ENCODE measurements at places on chromosomes 7 and 10.

GRCh38 chr10:131207584-131208532 lies 103.7 kb downstream of the TCERG1L start:
- no peaks in the 10 kb centered on the region for H3K4me1 ChIP-seq
- no peak overlapping the region for H3K4me3 ChIP-seq
- no peaks in the 10 kb centered on the region for H3K27me3 ChIP-seq
- H3K36me3 ChIP-seq: no peaks in the 10 kb centered on the region
- no peak overlapping the region for H3K27ac ChIP-seq

DNA sequence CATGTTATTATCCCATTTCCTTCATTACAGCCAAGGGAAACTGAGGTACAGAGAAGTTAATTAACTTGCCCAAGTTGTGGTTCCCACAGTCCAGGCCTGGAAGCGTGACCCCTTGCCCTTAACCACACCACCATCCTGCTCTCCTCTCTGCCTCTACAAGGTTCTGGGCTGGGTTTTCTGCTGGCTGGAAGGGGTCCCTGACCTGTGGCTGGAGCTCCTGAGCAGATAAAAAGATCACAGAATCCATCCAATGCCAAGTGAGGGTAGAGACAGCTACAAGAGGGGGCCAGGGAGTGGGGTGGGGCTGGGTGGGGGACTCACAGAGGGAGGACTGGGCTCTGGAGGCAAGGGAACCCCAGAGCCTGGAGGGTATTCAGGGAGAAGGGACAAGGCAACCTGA lies 9.7 kb downstream of the ASB10 start:
- no peak overlapping the region for H3K27ac ChIP-seq
- no peaks in the 10 kb centered on the region for H3K4me1 ChIP-seq
- H3K27me3 ChIP-seq: no peaks in the 10 kb centered on the region
- DNase-seq: no peak
- no peak overlapping the region for H3K4me3 ChIP-seq
- no peaks in the 10 kb centered on the region for H3K36me3 ChIP-seq

DNA sequence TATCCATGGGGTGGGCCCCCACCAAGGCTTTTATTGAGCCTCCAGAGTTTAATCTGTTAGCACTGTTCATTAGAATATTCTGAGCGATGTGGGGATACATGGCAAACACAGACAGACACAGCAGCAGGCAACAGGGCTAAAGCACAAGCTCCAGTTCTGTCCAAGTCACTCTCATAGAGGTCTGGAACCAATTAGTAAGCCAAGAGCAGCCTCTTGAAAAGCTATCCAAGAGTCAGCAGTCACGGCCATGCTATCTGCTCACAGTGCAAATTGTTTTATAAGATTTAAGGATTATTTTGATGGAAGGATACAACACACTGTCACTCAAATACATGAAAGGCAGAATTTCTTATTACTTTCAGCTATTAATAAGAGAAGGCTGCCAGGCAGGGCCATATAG lies 86.4 kb upstream of the DGKB start:
- H3K4me1 ChIP-seq: no peaks in the 10 kb centered on the region
- no peak for DNase-seq
- H3K4me3 ChIP-seq: no peak overlapping the region

DNA sequence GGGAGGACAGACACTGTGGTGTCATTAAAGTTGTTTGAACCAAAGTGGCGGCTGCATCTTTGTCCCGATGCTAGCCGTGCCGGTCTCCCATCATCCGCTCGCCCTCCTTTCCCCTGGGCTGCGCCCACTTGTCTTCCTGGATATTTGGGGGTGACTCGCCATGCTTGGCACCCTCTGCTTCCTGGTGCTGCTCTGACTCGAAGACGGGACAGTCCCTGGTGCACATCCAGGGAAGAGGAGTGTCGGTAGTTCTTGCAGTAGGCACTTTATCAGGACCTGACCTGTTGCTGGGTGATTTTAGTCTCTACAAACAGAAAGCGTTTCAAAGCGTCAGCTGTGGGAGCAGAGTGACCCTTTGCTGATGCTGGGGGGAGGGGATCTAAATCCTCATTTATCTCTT lies 68.3 kb upstream of the DNAJB6 start:
- no peaks in the 10 kb centered on the region for H3K27me3 ChIP-seq
- no peak for DNase-seq
- no peak overlapping the region for H3K27ac ChIP-seq
- H3K4me1 ChIP-seq: no peaks in the 10 kb centered on the region
- H3K4me3 ChIP-seq: no peak overlapping the region
- H3K36me3 ChIP-seq: peaks cover 18% of the 10 kb centered on the region

DNA sequence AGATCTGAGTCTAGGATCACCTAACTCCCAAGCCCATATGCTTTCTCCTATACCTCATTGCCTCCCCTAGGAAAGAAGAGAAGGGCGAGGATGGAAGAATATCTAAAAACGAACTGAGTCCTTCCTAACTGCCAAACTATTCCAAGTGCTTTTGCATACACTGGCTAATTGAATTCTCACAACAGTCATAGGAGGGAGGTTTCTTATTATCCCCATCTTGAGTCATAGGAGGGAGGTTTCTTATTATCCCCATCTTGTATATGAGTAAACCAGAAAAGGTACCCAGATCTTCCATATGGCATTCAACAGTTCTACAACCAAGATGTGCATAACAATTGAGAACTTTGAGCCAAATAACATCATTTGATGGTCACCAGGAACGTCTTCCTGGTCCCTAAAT lies 13.1 kb upstream of the FAM204A start:
- H3K4me3 ChIP-seq: no peak overlapping the region
- no peaks in the 10 kb centered on the region for H3K36me3 ChIP-seq
- peaks cover 8% of the 10 kb centered on the region for H3K27me3 ChIP-seq
- H3K27ac ChIP-seq: no peak overlapping the region

- H3K27me3 ChIP-seq: no peaks in the 10 kb centered on the region
- no peak overlapping the region for H3K4me3 ChIP-seq
- no peaks in the 10 kb centered on the region for H3K4me1 ChIP-seq
- H3K27ac ChIP-seq: no peak overlapping the region
These were observed 65.2 kb upstream of the PODXL start for GRCh38 chr7:131621652-131622051.

GRCh38 chr7:27133409-27134231 lies 3.1 kb upstream of the HOXA4 start:
- no peak overlapping the region for H3K4me3 ChIP-seq
- peaks cover 6% of the 10 kb centered on the region for H3K4me1 ChIP-seq
- H3K27ac ChIP-seq: no peak overlapping the region
- DNase-seq: no peak

DNA sequence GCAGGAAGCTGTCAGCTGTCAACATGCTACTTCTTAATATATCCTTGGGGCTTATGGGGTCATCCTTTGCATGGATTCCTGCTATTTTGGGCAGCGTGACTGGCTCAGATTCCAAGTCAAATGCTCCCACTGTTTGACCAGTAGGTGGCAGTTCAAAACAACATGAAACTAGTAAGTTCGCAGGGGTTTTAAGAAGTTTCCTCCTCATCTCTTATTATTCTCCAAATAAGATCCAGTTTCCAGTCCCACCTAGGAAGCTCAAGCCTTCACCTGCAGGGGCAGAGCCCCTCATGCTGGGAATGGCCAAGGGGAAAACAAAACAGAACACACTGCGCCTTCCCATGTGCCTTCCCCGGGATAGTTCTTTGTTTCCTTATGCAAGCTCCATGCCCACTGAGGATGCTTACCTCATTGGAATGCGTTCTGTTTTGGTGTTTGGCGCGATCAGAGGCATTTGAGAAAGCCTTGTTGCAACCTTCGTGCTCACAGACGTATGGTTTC lies 259.8 kb downstream of the GLI3 start:
- H3K27ac ChIP-seq: no peak overlapping the region
- no peaks in the 10 kb centered on the region for H3K27me3 ChIP-seq
- DNase-seq: no peak

- no peaks in the 10 kb centered on the region for H3K36me3 ChIP-seq
- H3K4me3 ChIP-seq: no peak overlapping the region
- H3K27ac ChIP-seq: no peak overlapping the region
- no peak for DNase-seq
These were observed 92.1 kb downstream of the PPP1R3C start for GRCh38 chr10:91540733-91541132.

- H3K27ac ChIP-seq: no peak overlapping the region
- no peak for DNase-seq
- no peaks in the 10 kb centered on the region for H3K4me1 ChIP-seq
- H3K4me3 ChIP-seq: no peak overlapping the region
These were observed 111.9 kb upstream of the EGFR start for GRCh38 chr7:54906963-54907362.

- DNase-seq: no peak
- H3K4me1 ChIP-seq: no peaks in the 10 kb centered on the region
- H3K4me3 ChIP-seq: no peak overlapping the region
- H3K36me3 ChIP-seq: no peaks in the 10 kb centered on the region
- H3K27ac ChIP-seq: no peak overlapping the region
- no peaks in the 10 kb centered on the region for H3K27me3 ChIP-seq
These were observed 105.6 kb upstream of the COL1A2 start for GRCh38 chr7:94289071-94289470.

GRCh38 chr10:116849248-116850057 lies at the start of gene ENO4:
Gene ENO4 (plus strand): TSS chr10:116849499. CDS start chr10:116849567, 68 bp downstream.
- no peaks in the 10 kb centered on the region for H3K4me1 ChIP-seq
- H3K36me3 ChIP-seq: no peaks in the 10 kb centered on the region
- DNase-seq: no peak
- H3K27ac ChIP-seq: no peak within 1 kb of the TSS
- H3K27me3 ChIP-seq: no peaks in the 10 kb centered on the region

DNA sequence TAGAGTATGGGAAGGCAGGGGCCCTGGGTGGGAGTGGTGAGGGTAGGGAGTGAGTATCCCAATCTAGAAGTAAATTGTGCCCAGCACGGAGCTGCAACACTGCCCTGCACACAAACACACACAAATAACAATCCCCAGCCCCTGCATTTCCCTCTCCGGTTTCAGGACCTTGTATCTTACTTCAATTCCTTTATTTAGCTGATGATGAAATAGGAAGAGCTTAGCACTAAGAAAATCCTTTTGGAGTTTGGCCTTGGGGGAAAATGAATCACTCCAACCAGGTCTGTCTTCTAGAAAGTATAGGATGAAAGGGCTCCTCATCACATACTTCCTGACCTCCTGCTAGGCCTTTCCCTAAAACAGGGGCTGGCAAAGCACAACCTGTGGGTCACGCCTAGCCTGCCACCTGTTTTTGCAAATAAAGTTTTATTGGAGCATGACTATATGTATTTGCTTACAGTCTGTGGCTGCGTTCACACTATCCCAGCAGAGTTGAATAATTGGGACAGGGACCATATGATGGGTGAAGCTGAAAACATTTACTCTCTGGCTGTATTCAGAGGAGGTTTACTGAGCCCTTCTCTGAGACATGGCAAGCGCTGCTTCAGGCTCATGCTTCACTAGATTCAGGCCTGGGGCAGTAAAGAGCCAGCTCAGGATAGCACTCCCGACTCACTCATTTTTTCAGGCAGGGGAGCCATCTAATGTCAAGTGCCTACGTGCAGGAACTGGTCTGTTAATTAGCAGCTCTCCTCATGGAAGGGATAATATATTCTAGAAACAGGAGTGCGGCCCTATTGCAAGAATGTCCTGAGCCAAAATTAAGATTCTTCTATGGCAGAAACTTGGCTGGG lies 111.0 kb downstream of the EGFR start:
- no peak overlapping the region for H3K27ac ChIP-seq
- DNase-seq: no peak
- no peak overlapping the region for H3K4me3 ChIP-seq
- H3K4me1 ChIP-seq: no peaks in the 10 kb centered on the region

GRCh38 chr10:93991596-93992284 lies 2.0 kb upstream of the PLCE1 start:
- H3K36me3 ChIP-seq: no peaks in the 10 kb centered on the region
- no peaks in the 10 kb centered on the region for H3K4me1 ChIP-seq
- DNase-seq: no peak
- H3K27me3 ChIP-seq: no peaks in the 10 kb centered on the region
- H3K4me3 ChIP-seq: no peak overlapping the region

GRCh38 chr10:7559386-7559785 lies 107.4 kb downstream of the ITIH5 start:
- no peaks in the 10 kb centered on the region for H3K4me1 ChIP-seq
- H3K27me3 ChIP-seq: no peaks in the 10 kb centered on the region
- no peak for DNase-seq
- no peak overlapping the region for H3K4me3 ChIP-seq
- H3K36me3 ChIP-seq: no peaks in the 10 kb centered on the region

DNA sequence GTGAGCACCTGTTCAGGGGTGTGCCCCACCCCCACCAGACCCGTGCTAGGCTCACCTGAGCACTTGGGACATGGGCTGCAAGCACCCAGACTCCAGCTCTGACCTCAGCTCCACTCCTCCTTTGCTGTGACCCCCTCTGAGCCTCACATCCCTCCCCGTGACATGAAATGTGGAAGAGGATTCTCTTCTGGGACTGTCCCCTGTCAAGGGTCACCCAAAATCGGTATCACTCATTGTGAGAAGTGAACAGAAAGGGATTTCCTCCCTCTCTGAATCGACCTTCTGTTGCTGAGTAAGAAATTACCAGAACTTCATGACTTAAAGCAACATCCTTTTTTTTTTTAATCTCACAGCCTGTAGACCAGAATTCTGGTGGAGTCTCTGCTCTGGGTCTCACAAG lies 6.2 kb upstream of the CHST15 start:
- no peak for DNase-seq
- H3K36me3 ChIP-seq: no peaks in the 10 kb centered on the region
- H3K4me3 ChIP-seq: no peak overlapping the region
- no peaks in the 10 kb centered on the region for H3K4me1 ChIP-seq
- H3K27me3 ChIP-seq: no peaks in the 10 kb centered on the region
- no peak overlapping the region for H3K27ac ChIP-seq

DNA sequence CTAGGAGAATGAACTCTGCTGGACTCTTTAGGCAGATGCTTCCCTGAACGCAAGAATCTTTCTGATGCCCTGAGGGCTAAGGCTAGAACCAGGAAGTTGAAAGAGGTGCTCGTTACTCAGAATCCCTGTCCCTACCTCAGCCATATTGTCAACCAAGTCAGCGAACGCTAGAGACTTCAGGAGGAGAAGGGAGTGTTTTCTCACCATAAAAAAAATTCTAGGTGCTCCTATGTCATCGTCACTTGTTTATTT lies 359.4 kb downstream of the PRPF18 start:
- H3K27me3 ChIP-seq: no peaks in the 10 kb centered on the region
- H3K36me3 ChIP-seq: no peaks in the 10 kb centered on the region
- no peak overlapping the region for H3K4me3 ChIP-seq

DNA sequence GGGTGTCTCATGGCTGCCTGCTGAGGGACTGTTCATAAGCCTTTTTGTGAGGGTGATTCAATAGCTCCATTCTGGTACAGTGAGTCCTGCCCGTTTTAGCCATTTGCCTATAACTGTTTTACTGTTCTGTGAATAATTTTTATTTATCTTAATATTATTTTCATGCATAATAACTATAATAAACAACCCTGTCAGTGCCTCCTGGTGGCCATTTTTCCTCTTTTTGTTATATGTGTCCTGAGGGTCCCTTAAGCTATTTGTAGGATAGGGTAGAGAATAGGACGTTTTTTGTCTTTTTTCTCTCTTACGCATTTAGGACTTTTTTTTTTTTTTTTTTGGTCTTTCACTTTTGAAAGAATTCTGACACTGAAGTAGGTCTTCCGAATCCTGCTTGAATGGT lies 2.9 kb downstream of the C1QL3 start:
- H3K4me3 ChIP-seq: no peak overlapping the region
- no peak for DNase-seq
- H3K4me1 ChIP-seq: no peaks in the 10 kb centered on the region
- H3K27ac ChIP-seq: no peak overlapping the region
- H3K27me3 ChIP-seq: peaks cover 6% of the 10 kb centered on the region

Data from CD8-positive, alpha-beta memory T cell (primary cell).